Small intestine (tissue), 16 donors: ENCODE measurements at places on chromosomes 11 and 22.
A peak's percentile ranks its signal among the peaks of the same experiment; 100 is the strongest.

DNA sequence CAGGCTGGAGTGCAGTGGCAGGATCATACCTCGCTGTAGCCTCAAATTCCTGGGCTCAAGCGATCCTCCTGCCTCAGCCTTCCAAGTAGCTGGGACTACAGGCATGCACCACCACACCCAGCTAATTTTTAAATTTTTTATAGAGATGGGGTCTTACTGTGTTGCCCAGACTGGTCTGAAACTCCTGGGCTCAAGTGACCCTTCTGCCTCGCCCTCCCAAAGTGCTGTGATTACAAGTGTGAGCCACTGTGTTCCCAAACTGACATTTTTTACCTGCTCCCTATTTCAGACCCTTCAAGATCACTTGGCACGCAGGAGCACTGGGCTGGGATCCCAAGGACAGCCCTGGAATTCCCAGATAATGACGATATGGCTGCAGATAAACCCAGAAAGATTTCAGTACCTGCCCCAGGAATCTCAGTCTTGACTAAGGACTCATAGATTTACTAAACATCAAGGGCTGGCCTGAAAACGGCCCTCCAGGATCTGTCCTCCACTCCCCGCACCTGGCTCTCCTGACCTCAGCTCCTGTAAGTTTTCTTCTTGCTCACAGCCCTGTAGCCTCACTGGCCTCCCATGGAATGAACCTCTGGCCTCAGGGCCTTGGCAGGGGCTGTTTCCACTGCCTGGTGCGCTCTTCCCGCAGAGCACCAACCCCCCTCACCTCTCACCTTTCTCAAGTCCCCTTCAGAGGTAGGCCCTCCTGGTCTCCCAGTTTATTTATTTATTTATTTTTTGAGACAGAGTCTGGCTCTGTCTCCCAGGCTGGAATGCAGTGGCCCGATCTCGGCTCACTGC lies 3.6 kb upstream of the CSNK1E start:
- no peak for DNase-seq

DNA sequence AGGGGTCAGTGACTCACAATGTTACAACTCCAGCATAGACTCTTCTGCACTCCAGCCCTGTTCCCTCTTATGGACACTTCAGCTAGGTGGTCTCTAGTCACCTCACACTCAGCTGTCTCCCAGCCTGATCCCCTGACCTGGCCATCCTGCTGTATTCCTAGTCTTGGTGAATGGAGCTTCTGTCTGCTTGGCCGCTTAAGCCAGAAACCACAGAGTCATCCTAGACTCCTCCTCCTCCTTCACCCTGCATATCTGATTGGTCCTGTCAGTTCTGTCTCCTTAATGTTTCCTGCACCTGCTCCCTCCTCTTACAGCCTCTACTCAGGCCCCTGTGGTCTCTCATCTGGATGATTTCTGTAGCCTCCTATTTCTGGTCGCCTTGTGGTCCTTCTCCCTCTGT lies 144.9 kb downstream of the HIPK3 start:
- no peak for DNase-seq

GRCh38 chr11:10607462-10608132 lies 39.1 kb upstream of the LYVE1 start:
- peak; percentile 17 for DNase-seq

- DNase-seq: no peak
These were observed 43.8 kb downstream of the MAP6 start for GRCh38 chr11:75625021-75625420.

GRCh38 chr22:50434849-50435248 lies 40.0 kb downstream of the SBF1 start:
- no peak for DNase-seq

DNA sequence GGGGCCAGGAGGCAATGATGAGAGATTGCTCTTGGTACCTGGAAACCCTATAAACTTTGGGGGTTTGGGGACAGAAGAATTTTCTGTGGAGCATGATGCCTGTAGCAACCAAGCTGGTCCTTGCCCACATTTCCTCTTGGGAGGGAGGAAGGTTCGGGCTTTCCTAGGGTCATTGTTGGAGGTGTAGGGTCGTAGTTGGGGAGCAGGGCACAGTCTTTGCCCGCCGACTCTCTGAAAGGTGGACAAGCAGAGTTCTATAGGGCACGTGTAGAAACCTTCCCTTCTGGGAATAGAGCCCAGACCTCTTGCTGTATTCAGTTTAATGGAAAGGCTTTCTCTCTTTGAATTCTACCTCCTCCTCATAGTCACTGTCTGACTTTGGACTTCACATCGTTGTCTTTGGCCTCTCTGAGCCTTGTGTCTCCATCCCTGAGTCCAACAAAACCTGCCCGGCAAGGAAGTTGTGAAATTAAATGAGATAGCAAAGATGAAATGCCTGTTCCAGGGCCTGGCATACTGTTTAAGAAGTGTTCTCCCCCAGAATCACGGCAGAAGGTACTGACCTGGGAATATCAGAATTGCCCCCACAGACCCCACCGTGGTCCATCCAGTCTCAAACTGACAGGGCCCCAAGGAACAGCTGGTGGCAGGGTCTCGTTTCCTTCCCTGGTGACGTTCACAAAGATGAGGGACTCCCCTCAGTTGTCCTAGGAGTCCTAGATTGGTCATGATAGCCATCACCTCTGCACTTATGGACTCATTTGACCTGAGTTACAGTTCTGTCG lies 1.6 kb downstream of the PRDM11 start:
- DNase-seq: peak; percentile 28

DNA sequence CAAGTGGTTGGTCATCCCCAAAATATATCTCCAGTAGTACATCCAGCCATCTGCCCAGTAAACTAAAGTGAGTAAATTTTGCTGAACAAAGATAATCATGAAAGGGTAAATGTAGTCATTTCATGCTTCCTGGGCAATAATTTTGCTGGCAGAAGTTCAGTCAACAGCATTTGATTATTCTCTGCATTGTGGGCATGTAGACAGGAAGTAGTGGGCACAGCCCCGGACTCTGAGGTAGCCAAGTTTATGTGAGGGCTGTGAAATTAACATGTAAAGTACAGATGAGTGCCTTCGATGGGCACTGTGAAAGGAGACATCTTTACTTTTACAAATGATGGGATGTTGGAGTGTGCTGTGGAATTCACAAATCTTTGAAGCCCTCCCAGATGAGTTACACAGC lies 312.2 kb upstream of the MTNR1B start:
- DNase-seq: no peak
